Naive thymus-derived CD8-positive, alpha-beta T cell (primary cell): ENCODE measurements at places on chromosomes 1 and 21.

DNA sequence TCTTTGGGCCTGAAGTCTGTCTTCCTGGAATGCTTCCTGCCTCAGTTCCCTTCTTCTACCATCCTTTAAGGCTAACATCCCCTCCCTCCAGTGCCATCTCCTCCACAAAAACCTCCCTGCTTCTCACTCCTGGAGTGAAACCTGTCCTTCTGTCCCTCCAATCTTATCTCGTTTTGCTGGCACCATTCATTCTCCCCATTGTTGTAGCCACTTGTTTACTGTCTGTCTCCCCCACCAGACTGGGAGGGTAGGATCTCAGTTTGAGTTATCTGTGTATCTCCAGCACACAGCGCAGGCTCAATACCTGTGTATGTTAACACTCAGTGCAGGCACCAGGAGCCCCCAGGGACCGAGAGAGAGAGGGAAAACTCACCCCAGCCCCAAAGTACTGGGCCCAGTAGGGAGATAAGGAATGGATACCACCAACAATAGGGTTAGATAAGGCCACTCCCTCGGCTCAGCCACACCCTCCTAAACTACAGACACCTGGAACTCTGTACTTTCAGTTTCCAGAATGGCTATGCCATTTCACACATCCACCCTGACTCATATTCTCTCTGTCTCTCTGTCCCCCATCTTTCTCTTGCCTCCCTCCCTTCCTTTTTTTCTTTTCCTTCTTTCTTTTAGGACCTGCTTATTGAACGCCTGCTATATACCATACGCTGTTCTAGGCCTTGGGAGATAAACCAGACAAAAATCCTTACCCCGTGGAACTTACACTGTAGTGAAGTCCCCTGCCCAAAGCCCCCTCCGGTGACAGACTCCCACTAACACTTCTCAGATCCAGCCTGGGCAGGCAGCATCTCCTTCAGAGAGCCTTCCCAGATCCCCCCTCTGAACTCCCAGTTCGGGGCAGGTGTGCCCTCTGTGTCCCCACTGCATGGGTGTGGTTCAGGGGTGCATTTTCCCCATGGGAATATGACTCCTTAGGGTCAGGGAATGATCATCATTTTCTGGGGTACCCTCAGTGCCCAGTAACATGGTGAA lies 3.3 kb upstream of the SSBP3 start:
- DNase-seq = no peak

DNA sequence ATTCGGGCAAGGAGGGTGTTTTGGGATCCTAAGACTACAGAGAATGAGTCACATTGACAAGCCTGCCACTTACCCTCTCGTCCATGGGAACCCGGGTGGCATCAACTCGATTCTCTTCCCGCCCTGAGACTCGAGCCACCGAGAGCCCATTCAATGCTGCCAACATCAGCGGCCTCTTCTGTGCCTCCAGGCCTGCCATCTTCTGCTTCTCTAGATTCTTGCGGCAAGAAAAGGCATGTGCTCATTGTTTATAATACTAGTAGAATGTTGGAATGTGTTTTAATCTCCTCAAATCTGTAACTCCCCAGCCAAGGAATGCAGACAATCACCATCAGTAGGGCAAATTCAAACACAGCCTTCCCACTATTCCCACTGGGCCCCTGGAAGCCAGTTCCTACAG lies 96.9 kb downstream of the SMYD2 start:
- no peak for DNase-seq

DNA sequence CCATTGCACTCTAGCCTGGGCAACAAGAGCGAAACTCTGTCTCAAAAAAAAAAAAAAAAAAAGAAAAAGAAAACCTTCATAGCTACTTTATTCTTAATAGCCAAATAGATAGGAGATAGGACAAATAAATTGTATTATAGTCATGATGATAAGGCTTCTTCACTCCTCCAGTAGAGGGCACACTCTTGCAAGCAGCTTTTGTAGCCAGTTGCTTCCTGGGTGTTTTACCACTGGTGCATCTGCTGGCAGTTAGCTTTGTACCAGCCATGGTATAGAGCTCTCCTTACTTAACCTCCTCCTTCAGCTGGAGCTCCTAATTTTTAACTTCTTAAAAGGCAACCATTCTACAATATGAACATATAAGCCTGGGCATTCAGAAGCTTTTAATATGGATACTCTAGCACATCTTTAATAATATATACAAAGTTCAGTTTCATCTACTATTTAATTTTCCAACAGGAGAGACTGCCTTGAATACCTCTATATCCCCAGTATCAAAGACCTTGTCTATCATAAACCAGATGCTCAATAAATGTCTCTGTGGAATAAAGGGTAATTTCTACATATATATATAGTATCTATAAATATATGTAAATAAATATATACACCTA lies 35.8 kb downstream of the EVI5 start:
- DNase-seq = peak; percentile 24

GRCh38 chr1:240044620-240045019 lies 47.1 kb upstream of the FMN2 start:
- DNase-seq = no peak

DNA sequence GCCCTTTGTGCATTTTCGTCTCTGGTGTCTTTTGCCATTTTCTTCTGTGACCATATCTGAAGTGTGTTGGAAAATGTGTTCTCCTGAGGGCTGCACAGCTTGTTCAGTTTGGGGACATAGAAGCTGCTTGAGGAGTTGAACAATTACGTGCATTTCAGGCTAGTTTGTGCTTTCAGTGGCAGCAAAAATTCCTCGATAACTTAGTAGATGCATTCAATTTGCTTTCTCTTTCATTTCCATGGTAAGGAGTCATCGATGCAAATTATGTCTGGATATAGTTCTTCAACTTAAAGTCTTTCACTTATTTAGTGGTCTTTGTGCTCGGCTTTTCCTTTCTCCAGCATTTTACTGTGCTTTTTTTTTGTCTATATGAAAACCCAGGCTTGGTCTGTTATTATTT lies 441.5 kb downstream of the PLA2G4A start:
- no peak for DNase-seq
